ENCODE measurements at places on chromosomes 11 and 22. TPM values are rescaled to one million over a fixed set of nuclear protein-coding genes. Genes with fewer than 3 reads are reported as not detected.

The NXPE1 gene
- not detected for total RNA-seq

DNA sequence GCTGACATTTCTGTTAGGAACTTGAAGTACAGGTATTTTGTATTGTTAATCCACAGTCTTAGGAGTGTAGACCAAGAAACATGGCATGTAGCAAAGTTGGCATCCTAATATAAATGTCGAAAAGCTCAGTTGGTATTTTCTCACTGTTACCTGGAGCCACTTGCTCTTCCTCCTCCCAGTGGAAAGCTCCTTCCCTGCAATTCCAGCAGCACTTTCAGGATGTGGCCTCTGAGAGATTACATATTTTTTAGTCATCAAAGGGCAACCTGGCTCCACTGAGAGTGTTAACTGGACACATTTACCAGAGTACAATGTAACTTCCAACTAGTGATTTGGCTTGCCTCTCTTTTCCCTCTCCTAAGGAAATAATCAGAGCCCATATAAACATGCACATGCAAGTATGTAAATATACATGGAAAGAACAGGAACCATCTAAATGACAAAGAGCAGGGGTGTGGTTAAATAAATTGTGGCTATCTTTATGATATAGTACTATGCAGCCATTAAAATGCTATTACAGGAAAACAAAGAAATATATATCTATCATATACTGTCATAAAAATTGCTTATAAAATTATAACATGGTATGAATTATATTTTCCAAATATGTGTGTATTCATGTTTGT, 14.3 kb upstream of the EED start:
- DNase-seq = no peak

GRCh38 chr11:561148-562003, 606 bp downstream of the RASSF7 start:
- DNase-seq = no peak

DNA sequence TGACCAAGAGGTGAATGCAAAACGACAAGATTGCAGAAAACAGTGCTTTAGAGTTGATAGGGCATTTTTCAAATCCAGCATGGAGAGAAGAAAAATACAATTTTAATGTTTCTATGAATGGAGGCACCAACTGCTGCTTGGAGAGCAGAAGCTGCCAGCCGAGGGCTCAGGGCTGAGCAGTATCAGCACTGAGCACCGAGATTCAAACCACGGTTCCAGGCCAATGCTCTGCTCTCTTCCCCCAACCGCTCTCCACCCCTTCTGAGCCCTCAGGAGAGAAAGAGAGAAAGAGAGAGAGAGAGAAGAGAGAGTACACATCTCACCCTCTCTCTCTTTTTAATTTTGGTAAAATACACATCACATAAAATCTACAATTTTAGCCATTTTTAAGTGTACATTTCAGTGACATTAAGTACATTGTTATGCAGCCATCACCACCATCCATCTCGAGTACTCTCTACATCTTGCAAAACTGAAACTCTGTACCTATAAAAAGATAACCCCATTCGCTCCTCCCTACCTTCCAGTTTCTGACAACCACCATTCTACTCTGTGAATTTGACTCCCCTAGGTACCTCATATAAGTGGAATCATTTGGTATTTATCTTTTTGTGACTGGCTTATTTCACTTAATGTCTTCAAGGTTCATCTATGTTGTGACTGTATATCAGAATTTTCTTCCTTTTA, 333.3 kb downstream of the MIAT start:
- DNase-seq = no peak

- DNase-seq = no peak
Measured at GRCh38 chr11:118206391-118207031, 18.3 kb downstream of the JAML start.

All from right atrium auricular region (tissue), 2 donors.